ENCODE measurements at places on chromosomes 3 and 15. TPM values are rescaled to one million over a fixed set of nuclear protein-coding genes. Genes with fewer than 3 reads are reported as not detected.
A peak's percentile ranks its signal among the peaks of the same experiment; 100 is the strongest.

The SOX2 gene
- not detected for total RNA-seq

The ITGA11 gene
- total RNA-seq = 1.0 TPM

The IL17RC gene
- 0.52 TPM for total RNA-seq

The RBMS3 gene
- 0.25 TPM for total RNA-seq

The FOXB1 gene
- total RNA-seq = 0.54 TPM

The CYP1A1 gene
- total RNA-seq = 2.2 TPM

The CPB1 gene
- not detected for total RNA-seq

The GPR149 gene
- total RNA-seq = not detected

The C3orf22 gene
- total RNA-seq = not detected

DNA sequence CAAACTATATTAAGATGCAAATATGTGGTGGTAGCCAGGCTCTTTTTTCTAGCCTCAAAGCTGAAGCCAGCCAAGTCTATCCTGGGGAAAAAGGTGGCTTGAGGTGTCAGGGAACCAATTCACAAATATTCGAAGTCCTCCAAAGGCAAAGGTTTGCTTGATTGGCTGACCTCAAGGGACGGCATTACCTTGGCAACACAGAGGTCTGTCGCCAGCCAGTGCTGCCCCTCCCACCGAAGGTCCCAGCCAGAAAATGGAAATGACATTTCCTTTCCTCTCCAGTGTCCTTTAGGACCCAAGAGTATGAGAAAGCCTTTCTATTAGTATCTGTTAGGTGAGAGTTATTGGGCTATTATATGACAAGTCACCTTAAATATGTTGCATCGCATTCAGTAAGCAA is 96.0 kb upstream of the LIMD1 start:
- DNase-seq = no peak
- H3K4me1 ChIP-seq = peaks cover 21% of the 10 kb centered on the region
- no peak overlapping the region for H3K27ac ChIP-seq
- H3K27me3 ChIP-seq = no peaks in the 10 kb centered on the region
- H3K4me3 ChIP-seq = no peak overlapping the region

DNA sequence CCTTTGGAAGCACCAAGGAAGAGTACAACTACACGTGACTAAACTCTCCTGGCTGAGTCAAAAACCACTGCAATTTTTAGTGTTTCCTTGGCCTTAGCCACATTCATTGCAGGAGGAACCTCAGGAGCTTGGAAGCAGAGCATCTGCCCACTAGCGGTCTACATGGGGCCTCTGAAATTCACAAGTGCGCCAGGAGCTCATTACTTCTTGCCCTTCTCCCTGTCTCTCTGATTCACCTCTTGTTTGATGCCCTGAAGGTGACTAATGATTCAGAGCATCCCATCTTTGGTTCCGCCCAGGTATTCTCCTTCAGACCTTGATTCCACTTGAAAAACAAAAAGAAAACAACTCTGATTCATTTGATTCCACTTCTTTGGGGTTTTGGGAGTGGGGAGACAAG is 201.1 kb upstream of the LPP start:
- no peak overlapping the region for H3K27ac ChIP-seq
- peaks cover 4% of the 10 kb centered on the region for H3K36me3 ChIP-seq
- DNase-seq = no peak
- H3K4me1 ChIP-seq = peaks cover 33% of the 10 kb centered on the region

GRCh38 chr3:181326637-181327223 is 337.2 kb upstream of the DNAJC19 start:
- peak; percentile 6 for DNase-seq
- no peaks in the 10 kb centered on the region for H3K4me1 ChIP-seq
- H3K36me3 ChIP-seq = no peaks in the 10 kb centered on the region
- no peak overlapping the region for H3K27ac ChIP-seq
- no peak overlapping the region for H3K4me3 ChIP-seq

GRCh38 chr3:166191411-166191810 is 354.2 kb upstream of the BCHE start:
- no peaks in the 10 kb centered on the region for H3K36me3 ChIP-seq
- no peaks in the 10 kb centered on the region for H3K4me1 ChIP-seq
- no peak overlapping the region for H3K27ac ChIP-seq
- DNase-seq = no peak

GRCh38 chr3:152350776-152351175 is 82.0 kb downstream of the MBNL1 start:
- H3K4me3 ChIP-seq = no peak overlapping the region
- peaks cover 35% of the 10 kb centered on the region for H3K4me1 ChIP-seq
- H3K36me3 ChIP-seq = peaks cover 41% of the 10 kb centered on the region
- no peak for DNase-seq

DNA sequence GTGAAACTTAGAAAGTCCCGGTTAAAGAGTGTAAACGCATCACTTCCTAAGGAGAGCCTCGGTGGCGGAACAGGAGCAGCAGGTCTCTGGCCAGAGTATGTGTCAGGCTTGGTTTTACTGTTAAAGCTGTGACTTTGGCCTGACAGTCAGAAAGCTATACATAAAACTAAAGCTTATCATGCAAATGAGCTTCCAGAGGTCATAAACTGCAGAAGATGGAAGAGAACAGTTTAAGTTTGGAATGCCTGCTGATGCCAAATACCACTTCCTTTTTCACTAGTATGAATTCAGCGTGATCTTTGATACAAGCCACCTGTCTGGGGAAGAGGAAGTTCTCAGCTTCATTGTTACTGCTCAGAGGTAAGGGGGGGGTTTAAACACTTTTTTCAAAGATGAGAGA is 125.1 kb upstream of the CTDSPL start:
- DNase-seq = no peak
- no peak overlapping the region for H3K27ac ChIP-seq
- H3K4me1 ChIP-seq = peaks cover 2% of the 10 kb centered on the region
- peaks cover 13% of the 10 kb centered on the region for H3K27me3 ChIP-seq
- no peak overlapping the region for H3K4me3 ChIP-seq
- no peaks in the 10 kb centered on the region for H3K36me3 ChIP-seq

- H3K4me3 ChIP-seq = no peak overlapping the region
- no peaks in the 10 kb centered on the region for H3K36me3 ChIP-seq
- H3K27me3 ChIP-seq = no peaks in the 10 kb centered on the region
- no peak for DNase-seq
Measured at GRCh38 chr3:169026543-169027182, 636.8 kb downstream of the MECOM start.

- H3K36me3 ChIP-seq = no peaks in the 10 kb centered on the region
- H3K4me1 ChIP-seq = no peaks in the 10 kb centered on the region
- H3K27ac ChIP-seq = no peak overlapping the region
- H3K4me3 ChIP-seq = no peak overlapping the region
Measured at GRCh38 chr3:3392946-3393345, 213.5 kb upstream of the CRBN start.

DNA sequence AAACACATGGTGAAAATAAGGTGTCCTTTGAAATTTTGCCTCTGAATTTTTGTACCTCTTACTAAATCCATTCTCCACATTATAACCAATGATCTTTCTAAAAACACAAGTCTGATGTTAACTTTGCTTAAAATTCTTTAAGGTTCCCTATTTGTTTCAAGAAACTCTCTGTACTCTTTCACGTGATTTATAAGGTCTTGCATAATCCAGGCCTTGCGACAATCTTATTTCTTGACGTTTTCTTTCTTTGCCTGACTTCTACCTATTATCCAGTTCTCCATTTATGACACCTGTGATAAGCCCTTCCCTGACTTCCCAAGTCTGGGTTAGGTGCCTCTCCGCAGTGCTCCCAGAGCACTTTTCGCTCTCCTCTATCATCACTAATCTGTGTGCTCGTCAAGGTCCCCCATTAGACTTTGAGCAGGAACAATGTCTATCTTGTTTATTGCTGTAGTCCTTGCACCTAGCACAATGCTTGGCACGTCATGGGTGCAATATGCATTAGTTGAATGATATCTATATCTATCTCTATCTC is 24.3 kb upstream of the KPNA1 start:
- DNase-seq = no peak
- peaks cover 47% of the 10 kb centered on the region for H3K4me1 ChIP-seq
- no peak overlapping the region for H3K4me3 ChIP-seq

- H3K27ac ChIP-seq = no peak overlapping the region
- no peak for DNase-seq
- H3K4me3 ChIP-seq = no peak overlapping the region
- H3K27me3 ChIP-seq = peaks cover 40% of the 10 kb centered on the region
Measured at GRCh38 chr15:60057554-60057953, 53.4 kb downstream of the FOXB1 start.

GRCh38 chr3:141112686-141113297 is 61.6 kb downstream of the SPSB4 start:
- H3K4me3 ChIP-seq = no peak overlapping the region
- H3K36me3 ChIP-seq = no peaks in the 10 kb centered on the region
- no peaks in the 10 kb centered on the region for H3K4me1 ChIP-seq
- H3K27ac ChIP-seq = no peak overlapping the region

- no peaks in the 10 kb centered on the region for H3K36me3 ChIP-seq
- no peak for DNase-seq
- no peak overlapping the region for H3K4me3 ChIP-seq
Measured at GRCh38 chr3:177807150-177807875, 610.0 kb upstream of the TBL1XR1 start.

GRCh38 chr15:68537097-68537496 is 41.7 kb upstream of the CORO2B start:
- H3K4me3 ChIP-seq = no peak overlapping the region
- H3K4me1 ChIP-seq = no peaks in the 10 kb centered on the region
- no peak overlapping the region for H3K27ac ChIP-seq

DNA sequence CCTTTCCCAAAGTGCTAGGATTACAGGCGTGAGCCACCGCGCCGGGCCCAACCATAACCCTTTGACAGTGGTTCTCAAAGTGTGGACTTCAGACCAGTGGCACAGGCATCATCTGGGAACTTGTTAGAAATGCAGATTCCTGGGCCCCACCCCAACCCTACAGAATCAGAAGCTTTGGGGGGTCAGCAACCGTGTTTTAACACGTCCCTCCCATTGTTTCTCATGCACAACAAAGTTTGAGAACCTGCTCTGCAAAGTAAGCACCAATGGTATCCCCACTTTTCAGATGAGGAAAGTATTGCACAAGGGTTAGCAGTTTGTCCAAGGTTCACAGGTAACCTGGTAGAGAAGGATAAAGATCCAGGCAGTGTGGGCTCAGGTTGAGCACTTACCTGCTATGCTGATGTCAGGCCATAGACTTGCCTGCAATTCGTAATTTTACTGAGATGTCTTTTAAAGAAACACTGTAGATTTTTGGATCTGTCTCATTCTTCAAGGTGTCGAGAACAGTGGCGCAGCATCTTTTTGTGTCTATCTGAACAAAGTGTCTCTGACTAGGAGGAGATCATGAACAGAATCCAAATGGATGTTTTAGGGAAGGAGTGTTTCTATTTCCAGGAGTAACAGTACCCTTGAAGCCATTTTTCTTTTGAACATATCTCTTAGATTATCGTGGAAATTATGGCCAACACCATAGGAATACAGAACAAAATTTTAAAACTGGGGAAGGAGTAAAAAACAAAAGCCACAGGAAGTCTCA is 2.5 kb downstream of the GXYLT2 start:
- DNase-seq = no peak
- H3K4me3 ChIP-seq = no peak overlapping the region
- no peak overlapping the region for H3K27ac ChIP-seq
- peaks cover 9% of the 10 kb centered on the region for H3K4me1 ChIP-seq

DNA sequence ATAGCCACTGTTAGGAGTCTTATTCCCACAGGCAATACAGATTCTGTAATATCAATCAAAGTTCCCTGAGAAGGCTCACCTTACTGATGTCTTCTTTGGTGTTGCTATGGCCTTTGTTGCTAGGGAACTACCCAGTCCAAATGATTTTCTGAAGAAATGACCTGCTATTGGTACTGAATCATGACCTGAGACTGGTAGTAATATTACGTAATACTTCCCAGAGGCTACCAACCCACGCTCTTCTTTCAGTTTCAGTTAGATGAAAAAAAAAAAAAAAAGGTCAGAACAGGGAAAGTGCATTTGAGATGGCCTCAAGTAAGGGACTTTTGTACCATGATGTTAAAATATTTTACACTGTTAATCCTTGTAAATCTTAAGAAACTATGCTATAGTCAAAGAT is 1092.5 kb upstream of the EPHA6 start:
- H3K4me1 ChIP-seq = no peaks in the 10 kb centered on the region
- H3K36me3 ChIP-seq = no peaks in the 10 kb centered on the region
- no peak overlapping the region for H3K4me3 ChIP-seq
- H3K27ac ChIP-seq = no peak overlapping the region
- no peak for DNase-seq

- H3K4me3 ChIP-seq = no peak overlapping the region
- DNase-seq = no peak
- H3K36me3 ChIP-seq = no peaks in the 10 kb centered on the region
- H3K4me1 ChIP-seq = no peaks in the 10 kb centered on the region
Measured at GRCh38 chr15:29631076-29632070, 190.9 kb downstream of the TJP1 start.

DNA sequence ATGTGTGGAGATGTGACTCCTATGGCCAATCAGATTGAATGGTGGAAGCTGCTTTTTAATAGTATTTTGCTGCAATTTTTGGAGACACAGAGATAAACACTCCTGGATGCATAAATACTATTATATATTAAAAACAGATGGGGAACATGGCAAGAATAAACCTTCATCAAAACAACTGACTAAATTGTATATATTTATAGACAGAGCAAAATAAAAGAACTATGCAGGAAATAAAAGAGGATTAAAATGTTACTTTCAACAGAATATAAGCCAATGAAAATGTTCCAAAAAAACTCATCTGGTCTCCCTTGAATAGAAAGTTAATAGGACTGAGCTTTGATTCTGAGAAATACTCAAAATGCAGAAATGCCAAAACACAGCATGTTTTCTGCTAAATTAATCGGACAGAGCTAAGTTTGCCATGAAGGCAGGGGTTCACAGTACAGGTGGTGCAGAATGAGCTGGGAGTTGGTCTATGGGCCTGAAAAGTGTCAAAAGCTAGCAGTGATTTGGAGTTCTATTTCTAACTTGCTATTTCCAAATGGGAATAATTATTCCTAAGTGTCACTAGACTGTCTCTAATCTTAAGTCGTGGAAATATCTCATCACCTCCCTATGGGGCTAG is 227.2 kb downstream of the CNTN3 start:
- H3K27ac ChIP-seq = no peak overlapping the region
- no peak for DNase-seq
- H3K4me1 ChIP-seq = no peaks in the 10 kb centered on the region
- H3K27me3 ChIP-seq = no peaks in the 10 kb centered on the region
- no peaks in the 10 kb centered on the region for H3K36me3 ChIP-seq

DNA sequence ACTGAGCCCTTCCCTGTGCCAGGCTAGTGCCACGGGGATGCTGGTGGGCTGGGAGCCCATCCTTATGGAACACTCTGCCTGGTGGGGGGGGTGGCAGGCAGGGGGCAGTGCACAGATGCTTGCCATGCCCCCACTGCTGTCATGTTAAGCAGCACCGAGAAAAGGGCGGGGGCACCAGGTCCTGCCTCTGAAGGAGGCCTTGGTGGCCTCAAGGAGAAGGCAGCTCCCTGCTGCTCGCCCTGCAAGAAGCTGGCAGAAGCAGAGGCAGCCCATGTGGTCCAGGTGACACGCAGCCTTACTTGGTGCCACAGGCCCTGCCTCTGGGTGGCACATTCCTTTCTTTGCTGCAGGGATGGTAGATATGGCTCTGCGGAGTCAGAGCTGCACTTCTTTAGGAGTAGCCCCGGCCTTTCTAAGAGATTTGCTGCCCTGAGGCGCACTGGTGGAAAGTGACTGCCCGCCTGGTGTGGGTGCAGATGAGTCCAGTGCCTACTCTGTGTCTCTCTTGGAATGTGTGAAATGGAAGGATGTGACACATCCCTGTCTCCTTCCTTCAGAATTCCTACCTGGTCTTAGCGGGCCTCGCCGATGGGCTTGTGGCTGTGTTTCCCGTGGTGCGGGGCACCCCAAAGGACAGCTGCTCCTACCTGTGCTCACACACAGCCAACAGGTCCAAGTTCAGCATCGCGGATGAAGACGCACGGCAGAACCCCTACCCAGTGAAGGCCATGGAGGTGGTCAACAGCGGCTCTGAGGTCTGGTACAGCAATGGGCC is 145.8 kb downstream of the LRRK1 start:
- H3K4me1 ChIP-seq = no peaks in the 10 kb centered on the region
- H3K27ac ChIP-seq = no peak overlapping the region
- no peak for DNase-seq
- H3K4me3 ChIP-seq = no peak overlapping the region
- H3K36me3 ChIP-seq = no peaks in the 10 kb centered on the region
- H3K27me3 ChIP-seq = no peaks in the 10 kb centered on the region
